Activated CD4-positive, alpha-beta T cell treated with anti-CD3 and anti-CD28 coated beads, Interleukin-2, Interleukin-6, amounts not matched to agents 100 ng/mL and 50 ng/mL, durations not matched to agents 16 hours and 8 hours (primary cell): ENCODE measurements at places on chromosomes 5 and 9.

- DNase-seq: no peak
Measured at GRCh38 chr9:76357555-76357954, 36.7 kb downstream of the RFK start.

GRCh38 chr9:125922854-125923253, 175.7 kb downstream of the PBX3 start:
- DNase-seq: no peak

GRCh38 chr5:87850843-87851242, 417.8 kb downstream of the TMEM161B start:
- DNase-seq: no peak

- no peak for DNase-seq
Measured at GRCh38 chr9:19623941-19624340, 164.9 kb downstream of the SLC24A2 start.

DNA sequence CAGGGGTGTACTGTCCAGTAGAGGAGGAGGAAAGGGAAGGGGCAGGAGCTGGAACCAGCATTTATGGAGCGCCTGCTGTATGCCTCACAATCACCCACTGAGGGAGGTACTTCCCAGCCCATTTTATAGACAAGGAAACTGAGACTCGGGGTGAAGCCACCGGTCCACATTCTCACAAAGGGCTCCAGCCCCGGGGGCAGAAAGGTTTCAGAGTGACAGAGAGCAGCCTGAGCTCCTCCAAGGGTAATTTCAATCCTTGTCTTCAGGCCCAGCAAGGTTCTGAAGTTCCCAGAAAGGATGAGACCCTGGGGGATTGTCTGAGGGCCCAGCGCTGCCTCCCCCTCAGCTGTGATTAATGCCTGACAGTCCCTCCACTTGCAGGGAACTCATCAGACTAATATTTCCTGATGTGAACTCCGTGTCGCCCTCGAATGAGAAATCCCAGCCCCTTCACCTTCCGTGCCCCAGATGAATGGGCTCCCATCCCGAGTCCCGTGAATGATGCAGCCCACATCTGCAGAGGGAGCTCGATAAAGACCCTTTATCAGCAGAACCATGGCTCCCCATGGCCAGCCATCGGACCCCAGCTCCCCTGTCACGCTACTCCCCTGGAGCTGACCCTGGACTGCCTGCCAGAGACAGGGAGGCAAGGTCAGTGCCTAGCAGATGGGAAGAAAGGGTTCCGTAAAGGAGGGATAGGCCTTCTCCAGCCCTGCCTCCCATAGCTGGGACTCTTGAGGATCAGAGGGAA, 32.1 kb upstream of the MVB12B start:
- DNase-seq: no peak

GRCh38 chr9:126842977-126843799, 17.3 kb upstream of the ZBTB34 start:
- no peak for DNase-seq

DNA sequence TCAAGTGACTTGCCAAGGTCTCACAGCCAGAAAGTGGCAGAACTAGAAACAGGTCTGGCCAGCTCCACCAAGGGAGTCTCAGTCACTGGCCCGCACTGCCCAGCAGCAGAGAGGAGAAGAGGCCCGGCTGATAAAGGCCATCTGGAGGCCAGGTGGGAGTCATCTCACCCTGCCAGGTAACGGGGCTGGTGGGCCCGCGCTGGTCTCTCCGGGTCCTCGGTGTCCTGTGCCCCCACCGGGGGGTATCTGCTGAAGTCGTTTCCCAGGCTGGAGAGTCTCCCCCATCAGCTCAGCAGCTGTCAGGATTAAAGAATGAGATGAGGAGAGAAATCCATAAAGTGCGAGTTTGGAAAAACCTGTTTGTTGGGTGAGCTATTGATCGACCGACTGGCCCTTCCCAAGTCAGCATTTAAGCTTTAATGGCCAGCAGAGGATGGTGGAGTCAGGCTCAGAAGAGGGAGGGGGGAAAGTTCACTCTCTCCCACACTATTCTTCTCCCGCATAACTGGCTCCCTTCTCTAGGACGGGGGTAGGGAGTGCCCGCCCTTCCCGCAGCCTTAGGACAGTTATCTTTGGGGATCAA, 30.3 kb downstream of the LMX1B start:
- no peak for DNase-seq

GRCh38 chr9:14593406-14593805, 99.8 kb downstream of the ZDHHC21 start:
- DNase-seq: no peak

- DNase-seq: no peak
Measured at GRCh38 chr5:1930501-1930879, 47.8 kb upstream of the IRX4 start.

DNA sequence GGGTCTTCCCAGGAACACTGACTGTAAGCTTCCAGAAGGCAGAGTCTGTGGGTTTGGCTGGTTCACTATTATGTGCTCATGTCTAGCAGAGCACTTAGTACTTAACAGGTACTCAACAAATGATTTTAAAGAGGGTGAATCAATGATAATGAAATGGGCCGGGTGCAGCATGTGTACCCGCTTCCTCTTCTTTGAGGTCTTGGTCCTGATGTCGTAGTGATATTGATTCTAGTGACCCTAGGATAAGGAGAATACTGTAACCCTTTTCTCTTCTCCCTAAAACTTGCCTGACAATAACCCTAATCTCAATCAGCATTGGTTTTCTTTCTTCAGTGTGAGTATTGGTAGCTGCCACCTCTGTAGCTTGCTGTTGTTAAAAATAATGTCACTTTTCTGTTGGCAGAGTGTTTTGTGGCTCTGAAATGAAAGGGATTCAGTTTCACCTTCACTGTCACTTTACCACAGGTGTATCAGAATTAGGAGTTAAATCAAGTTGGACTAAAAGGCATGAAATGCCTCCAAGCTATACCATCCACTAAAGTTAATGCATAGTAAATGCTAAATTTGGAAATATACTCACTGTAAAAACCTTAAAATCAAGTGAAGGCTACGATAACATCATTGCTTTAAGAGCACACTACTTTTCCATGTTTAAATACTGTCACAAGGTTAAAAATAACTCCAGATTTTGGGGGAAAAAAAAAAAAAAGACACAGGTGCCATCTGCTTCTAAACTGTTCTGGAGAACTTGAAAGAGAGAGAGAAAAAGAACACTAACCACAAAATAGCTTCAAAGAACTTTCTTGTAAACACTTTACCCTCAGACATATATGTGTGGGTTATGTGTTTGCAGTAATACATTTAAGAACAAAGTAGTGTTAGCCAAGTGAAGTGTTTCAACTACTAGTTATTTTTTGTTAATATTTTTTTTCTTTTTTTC, 6.0 kb downstream of the CAMK4 start:
- peak; percentile 72 for DNase-seq
